ENCODE measurements at places on chromosomes 6 and 20. TPM values are rescaled to one million over a fixed set of nuclear protein-coding genes. Genes with fewer than 3 reads are reported as not detected.

DNA sequence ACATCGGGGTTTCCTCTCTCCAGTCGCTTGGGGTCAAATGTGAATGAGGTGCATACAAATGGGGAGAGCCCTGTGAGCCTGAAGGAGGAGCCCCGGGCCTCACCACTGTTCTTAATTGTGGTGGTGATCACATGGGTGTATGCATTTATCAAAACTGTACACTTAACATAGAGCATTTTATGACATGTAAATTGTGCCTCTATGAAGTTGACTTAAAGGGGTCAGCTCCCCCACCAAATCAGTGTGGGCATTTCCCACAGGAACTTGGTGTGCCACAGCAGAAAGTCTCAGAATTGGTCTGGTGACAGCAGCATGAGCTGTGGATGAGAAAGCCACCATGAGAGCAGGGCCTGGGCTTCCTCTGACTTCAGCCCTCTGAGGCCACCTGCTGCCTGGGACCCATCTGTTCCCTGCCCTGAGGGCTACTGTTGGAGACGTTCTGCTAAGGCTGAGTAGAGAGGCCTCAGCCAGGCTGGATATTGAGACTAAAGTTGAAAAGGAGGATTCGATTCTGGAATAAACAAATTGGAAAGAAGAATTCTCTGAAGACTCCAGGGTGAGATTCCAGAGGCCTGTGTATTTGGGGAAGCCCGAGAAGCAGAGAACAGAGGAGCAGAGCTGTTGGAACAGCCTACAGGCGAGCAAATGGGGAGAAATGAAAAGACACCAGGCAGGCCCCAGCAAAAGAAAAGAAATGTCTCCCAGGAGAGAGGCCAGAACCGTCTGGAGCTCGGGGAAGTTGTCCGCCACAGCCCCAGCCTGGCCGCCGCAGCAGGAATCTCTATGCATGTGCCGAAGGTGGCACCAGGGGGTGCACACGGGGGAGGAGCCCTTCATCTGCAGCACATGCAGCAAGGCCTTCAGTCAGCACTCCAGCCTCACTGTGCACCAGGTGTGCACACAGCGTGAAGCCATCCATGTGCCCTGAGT is 37.6 kb upstream of the XRN2 start:
- DNase-seq: no peak

DNA sequence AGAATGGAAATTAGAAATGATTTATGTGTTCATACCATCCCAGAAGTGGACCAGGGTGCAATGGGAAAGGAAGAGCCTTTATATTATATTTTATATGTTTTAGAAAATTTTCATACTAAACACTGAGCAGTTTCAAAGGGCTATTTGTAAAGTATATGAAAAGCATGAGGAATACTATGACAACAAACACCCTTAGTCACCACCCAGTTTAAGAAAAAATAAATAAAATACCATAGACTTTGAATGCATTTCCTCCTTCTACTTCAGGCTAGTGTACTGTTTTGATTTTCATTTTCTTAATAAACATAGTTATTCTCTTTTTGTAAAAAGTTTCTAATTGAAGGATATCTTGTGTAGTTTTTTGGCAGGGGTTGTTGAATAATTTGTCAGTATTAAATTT is 191.1 kb downstream of the PLCB4 start:
- DNase-seq: no peak

DNA sequence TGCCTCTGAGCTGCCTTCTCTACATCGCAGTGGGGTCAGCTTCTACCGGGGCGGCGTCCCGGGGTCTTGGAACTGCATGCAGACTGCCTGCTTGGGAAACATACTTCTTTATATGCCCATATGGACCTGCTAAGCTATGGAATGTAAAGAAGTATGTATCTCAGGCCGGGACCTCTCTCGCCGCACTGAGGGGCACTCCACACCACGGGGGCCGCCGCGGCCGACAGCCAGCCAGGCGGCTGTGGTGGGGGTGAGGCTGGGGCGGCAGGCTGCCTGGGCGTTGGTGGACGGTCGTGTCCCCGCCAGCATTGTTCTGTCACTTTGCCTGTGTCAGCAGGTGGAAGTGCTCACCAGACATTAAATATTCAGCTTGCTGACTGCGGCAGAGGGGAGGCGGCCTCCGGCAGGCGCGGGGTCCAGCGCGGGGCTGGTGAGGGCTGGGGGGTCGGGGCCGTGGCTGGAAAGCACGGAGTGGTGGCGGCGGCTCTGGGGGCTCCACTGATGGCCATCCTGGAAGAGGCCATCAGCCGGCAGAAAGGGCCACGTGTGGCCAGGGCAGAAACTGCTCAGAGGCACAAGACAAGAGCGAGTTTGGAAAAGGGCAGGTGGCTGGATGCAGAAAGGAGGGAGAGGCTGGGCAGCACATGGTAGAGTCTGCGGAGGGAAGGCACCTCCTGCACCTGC is 78.6 kb upstream of the GATA5 start:
- DNase-seq: no peak

Gene RAB32
- total RNA-seq: 0.32 TPM

Gene MLN
- total RNA-seq: not detected

Gene HLA-DRA
- total RNA-seq: 313 TPM

DNA sequence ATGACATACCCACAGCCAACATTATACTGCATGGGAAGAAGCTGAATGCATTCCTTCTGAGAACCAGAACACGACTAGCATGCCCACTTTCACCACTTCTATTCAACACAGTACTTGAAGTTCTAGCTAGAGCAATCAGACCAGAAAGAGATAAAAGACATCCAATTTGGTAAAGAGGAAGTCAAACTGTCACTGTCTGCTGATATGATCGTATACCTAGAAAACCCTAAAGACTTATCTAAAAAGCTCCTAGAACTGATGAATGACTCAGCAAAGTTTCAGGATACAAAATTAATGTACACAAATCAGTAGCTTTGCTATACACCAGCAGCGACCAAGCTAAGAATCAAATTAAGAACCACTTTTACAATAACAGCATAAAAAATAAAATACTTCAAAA is 60.5 kb downstream of the EYS start:
- no peak for DNase-seq

GRCh38 chr20:11301699-11302098 is 616.0 kb upstream of the BTBD3 start:
- DNase-seq: no peak

All from activated CD8-positive, alpha-beta memory T cell treated with anti-CD3 and anti-CD28 coated beads, Interleukin-2, amount 10 ng/mL, durations not matched to agents 7 days and 5 days (primary cell).